Karpas-422 (cell line): ENCODE measurements at places on chromosomes 1 and 21. TPM values are rescaled to one million over a fixed set of nuclear protein-coding genes. Genes with fewer than 3 reads are reported as not detected.
A peak's percentile ranks its signal among the peaks of the same experiment; 100 is the strongest.

- no peak for DNase-seq
Measured at GRCh38 chr1:206929524-206929923, 7.8 kb upstream of the FCMR start.

DNA sequence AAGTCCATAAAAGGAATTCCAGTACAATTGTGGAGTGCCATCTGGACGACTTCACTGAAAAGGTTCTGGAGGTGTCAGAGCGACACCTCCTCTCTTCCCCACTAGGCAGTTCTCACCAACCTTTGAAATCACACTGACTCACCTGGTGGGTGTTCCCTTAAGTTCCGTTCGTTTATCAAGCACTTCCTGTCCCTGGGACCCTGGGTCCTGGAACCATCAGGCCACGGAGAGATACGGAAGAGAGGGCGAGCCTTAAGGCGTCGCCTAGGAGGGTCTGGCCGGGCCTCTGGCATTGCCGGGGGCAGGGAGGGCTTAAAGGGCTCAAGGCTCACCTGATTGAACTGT is 317 bp downstream of the SPAG17 start:
- no peak for DNase-seq

The OLIG2 gene
- total RNA-seq: not detected in 2 replicates

The MYCL gene
- 1.5 TPM in 2 replicates for total RNA-seq

DNA sequence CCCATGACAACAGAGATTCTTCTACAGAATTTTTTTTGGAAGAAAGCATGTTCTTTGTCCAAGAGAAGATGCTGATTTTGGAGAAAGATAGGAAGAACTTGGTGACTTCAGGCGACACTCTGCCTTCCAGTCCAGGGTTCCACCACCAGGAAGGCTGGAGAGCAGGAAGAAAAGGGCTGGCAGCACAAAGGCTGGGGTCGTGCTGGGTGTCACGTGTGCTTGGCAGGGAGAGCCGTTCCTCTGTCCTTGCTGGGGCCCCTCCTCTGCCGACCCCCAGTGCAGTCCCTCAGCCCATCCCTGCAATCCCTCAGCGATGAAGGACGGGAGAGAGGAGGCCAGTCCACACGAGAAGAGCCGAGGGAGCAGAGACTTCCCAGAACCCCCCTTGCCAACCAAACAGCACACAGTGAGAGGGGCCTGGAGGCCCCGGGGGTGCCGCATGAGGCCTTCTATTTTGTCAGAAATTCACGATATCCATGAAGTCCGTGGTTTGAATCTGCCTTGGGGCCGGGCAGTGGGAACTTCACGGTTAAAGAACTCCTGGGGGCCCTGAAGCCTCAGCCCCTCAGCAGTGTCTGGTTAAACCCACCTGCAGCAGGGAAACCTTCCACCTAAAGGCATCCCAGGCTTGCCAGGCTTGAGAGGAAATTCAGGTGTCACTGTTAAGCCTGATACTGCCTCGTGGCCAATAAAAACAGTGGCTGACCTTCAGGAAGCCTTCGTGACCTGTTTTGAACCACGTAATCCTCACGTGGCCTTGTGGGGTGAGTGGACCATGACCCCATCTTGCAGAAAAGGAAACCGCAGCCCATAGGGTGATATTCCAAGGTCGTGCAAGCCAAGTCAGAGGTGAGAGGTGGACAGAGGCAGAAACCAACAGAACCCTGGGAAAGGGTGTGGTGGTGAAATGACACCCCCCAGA is 3.4 kb downstream of the KRTAP10-12 start:
- no peak for DNase-seq

- DNase-seq: no peak
Measured at GRCh38 chr1:4689271-4689935, 35.0 kb downstream of the AJAP1 start.

- peak; percentile 68 for DNase-seq
Measured at GRCh38 chr21:43716376-43717165, 2.4 kb upstream of the PDXK start.

The CEP170 gene
- total RNA-seq: 87.3 and 124 TPM in 2 replicates

- no peak for DNase-seq
Measured at GRCh38 chr1:7457811-7458210, 313.3 kb upstream of the VAMP3 start.

DNA sequence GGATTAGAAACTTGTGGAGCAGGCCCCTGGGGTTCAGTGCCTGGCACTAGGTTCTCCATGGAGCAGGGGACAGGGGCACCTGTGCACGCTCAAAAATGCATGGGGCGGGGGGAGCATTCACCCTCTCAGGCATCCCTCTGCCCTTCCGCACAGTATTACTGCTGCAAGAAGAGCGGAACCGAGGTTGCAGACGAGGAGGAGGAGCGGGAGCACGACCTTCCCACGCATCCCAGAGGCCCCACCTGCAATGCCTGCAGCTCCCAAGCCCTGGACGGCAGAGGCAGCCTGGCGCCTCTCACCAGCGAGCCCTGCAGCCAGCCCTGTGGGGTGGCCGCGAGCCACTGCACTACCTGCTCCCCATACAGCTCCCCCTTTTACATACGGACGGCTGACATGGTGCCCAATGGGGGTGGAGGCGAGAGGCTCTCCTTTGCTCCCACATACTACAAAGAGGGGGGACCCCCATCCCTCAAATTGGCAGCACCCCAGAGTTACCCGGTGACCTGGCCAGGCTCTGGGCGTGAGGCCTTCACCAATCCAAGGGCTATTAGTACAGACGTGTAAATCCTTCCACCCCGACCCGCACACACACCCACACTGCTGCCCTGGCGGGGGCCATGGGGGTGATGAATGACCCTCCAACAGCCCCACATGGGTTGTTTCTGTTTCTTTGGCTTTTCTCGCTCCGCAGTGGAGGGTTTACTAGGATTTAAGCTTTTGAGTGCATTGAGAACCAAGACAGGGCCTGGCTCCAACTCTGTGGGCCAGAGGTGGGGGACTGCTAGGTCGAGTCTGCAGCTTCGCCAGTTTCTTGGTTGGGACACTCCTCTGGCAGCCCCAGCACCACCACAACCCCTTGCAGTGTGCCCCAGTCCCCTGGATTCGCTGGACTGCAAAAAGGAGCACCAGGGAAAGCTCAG is 63.7 kb downstream of the TOR1AIP2 start:
- DNase-seq: no peak

GRCh38 chr1:227725046-227725445 is 10.1 kb downstream of the JMJD4 start:
- DNase-seq: no peak

- no peak for DNase-seq
Measured at GRCh38 chr1:160282807-160283206, 2.1 kb downstream of the PEX19 start.

DNA sequence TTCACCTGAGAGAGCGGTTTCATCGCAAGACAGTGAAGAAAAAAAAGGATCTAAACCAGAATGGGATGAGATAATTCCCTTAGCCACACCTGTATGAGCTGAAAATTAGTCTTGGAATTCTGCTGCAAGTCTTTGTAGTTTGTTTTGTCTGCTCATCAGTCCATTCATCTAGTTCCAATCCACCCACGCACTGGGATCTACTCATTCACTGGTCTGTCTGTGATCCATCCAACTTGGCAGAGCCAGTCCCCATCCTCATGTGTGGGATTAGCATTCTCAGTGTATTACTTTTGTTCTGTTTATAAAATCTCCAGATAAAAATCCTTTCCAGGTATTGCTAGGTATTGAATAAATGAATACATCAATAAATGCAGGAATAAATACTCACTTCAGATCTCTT is 266.5 kb upstream of the USP24 start:
- DNase-seq: no peak

- no peak for DNase-seq
Measured at GRCh38 chr1:159882527-159882862, 17.5 kb downstream of the CFAP45 start.

The CPT2 gene
- 32.3 and 37.3 TPM in 2 replicates for total RNA-seq

The KRTAP19-1 gene
- total RNA-seq: not detected in 2 replicates

The ZSCAN20 gene
- total RNA-seq: 5.0 and 8.4 TPM in 2 replicates

- DNase-seq: no peak
Measured at GRCh38 chr21:45818276-45818903, 163.2 kb upstream of the COL6A1 start.

The SNX7 gene
- not detected in 2 replicates for total RNA-seq

DNA sequence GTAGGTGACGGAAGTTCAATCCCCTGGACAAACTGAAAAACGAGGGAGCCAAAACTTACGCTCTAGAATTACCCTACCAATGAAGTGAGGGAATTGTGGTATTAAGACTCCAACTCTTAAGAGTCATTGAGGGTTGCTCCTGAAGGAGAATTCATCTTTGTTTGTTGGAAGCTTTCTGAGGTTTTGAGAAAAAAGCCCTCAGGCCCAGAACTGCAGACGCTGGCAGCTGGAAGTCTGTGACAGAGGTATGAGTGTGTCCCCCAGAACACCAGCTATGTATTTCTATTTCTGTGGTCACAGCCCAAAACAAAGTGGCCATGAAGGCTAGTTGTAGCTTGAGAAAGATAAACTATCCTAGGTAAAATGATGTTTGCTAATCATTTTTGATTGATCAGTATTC is 438.8 kb upstream of the B3GALT2 start:
- no peak for DNase-seq

The EDN2 gene
- total RNA-seq: not detected in 2 replicates

DNA sequence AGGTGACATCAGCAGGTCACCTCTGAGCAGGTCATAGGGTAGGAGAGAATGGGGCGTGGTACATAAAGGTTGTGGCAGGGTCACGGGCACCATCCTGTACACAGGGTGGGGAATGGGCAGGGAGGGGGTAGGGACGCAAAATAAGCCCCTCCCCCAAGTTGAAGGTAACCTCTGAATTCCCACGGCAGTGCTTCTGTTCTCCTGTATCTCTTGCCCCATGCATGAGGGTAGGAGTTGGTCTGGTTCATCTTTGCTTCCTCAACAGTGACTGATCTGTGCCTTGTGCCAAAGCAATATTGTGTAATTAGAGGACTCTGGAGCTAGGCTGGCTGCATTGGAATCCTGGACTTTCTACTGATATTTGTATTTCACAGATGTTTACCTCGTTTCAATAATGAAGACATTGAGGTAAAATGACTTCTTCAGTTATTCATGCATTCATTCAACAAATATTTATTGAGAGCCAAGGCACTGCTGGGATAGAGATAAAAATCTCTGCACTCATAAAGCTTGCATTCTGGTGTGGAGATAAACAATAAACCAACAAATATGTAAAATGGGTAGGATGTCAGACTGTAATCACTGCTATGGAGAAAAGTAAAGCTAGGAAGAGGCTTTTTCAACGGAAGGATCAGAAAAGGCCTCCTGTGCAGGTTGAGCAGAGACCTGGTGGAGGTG is 18.4 kb upstream of the GFI1 start:
- no peak for DNase-seq

The ITLN2 gene
- not detected in 2 replicates for total RNA-seq

The ADAMTS4 gene
- 0.15 TPM in 1 of 2 replicates, not detected in the other for total RNA-seq

DNA sequence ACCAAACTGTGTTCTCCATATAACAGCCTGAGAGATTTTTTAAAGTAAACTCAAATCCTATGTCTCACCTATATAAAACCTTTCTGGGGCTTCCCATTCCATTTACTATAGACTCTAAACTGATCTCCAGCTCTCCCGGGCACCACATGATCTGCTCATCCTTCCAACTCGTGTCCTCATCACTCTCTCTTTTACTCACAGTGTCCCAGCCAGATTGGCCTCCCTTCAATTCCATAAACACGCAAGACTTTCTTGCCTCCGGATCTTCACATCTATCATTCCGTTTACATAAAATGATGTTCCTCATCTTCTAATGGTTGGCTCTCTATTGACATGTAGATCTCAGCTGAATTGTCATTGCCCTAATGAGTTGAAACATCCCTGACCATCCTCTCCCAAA is 59.4 kb downstream of the ZNF697 start:
- no peak for DNase-seq

- no peak for DNase-seq
Measured at GRCh38 chr1:187877220-187877619, 1048.5 kb downstream of the PLA2G4A start.

The SEMA6C gene
- 1.4 and 1.6 TPM in 2 replicates for total RNA-seq

The DNALI1 gene
- not detected in 2 replicates for total RNA-seq

The CTSS gene
- total RNA-seq: 136 and 160 TPM in 2 replicates

DNA sequence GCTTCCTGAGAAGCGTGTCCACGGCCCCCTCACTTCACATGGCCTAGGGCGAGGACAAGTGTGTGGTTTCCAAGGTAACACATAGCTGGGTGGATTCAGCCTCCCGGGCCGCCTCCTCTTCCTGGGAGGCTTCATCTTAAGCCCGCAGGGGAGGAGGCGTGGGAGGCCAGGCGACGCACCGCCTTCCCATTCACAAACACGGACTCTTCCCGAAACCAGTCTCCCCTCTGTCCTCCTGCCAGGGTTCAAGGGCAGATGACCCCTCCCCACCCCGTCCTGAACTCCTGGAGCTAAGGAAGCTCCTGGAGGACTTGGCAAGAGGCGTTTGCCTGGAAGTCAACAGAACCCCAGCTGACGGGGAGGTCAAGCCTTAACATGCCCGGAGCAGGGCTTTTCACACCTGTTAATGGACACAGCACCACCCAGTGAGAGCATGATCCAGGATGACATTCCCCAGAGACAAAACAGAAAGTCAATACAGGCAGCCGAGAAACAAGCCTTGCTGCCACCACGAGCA is 56.7 kb downstream of the KCNN3 start:
- no peak for DNase-seq

The STUM gene
- 0.04 and 0.15 TPM in 2 replicates for total RNA-seq

The REN gene
- total RNA-seq: not detected in 2 replicates

DNA sequence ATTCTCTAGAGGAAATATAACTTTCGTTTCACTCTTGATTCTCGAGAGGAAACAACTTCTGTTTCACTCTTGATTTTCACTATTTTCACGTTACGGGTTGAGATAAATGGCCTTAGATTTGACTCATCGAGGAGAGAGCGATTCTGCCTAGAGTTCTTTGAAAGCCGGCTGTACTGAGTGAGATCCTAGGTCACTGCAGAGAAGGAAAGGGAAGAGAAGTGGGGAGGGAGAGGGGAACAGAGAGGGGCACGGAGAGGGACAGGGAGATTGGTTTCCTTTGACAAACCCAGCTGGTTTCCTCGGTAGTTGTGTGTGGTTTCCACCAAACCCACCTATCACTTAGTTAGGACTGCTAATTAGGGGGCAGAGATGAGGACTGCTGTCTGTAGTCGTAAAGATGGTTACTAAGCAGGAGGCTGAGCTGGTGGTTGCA is 21.6 kb upstream of the GPR137B start:
- no peak for DNase-seq

- peak; percentile 52 for DNase-seq
Measured at GRCh38 chr1:243256590-243256989, 749 bp downstream of the SDCCAG8 start.

DNA sequence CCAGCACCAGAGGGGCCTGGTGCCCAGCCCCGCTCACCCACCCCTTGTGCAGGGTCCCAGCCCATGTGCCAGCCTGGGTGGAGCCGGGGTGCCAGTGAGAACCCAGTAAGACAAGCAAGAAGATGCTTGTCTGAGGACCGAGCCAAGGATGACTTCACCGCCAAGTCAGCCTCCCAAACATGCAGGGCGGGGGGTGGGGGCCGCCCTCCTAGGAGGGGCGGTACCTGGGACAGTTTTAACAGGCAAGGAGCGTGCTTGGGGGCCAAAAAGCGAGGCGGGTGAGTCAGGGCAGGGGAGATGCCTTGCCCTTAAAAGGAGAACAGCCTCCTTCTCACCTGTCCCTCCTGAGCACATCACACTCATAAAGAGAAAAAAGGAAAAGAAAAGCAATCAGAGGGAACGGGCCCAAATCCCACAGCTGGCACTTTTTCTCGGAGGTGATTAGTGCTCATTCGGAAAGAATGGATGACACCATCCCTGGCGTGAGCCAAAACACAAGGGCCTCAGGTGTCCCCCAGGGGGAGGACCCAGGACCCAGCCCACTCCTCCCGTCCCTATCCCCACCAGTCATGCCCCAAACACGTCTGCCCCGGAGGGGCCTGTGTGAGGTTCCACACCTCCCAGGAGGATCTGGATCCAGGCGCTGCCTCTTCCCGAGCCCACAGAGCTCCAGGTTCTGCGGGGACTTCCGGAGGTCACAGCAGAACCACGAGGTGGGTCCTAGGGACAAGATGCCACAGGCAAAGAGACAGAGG is 77.6 kb upstream of the IFFO2 start:
- no peak for DNase-seq
